ENCODE measurements at places on chromosomes 3 and 15.

DNA sequence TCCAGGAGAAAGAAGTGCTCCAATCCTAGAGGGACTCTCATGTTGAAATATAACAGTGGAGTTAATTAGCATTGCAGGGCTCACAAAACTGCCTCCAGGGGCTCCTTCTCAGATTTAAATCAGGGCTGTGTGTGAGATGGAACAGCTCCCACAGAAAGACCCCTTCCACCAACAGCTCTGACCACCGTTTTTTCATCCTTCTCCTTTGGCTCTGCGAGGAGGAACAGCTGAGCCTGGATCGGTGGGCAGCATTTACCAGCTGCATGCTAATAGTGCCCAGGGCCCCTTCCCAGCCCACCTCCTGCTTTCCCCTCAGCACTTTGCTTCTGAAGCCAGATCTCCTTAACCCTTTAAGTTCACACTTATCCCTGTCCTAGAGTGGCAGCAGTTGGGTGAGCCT, 119.2 kb upstream of the UBE2E1 start:
- DNase-seq, result no peak

DNA sequence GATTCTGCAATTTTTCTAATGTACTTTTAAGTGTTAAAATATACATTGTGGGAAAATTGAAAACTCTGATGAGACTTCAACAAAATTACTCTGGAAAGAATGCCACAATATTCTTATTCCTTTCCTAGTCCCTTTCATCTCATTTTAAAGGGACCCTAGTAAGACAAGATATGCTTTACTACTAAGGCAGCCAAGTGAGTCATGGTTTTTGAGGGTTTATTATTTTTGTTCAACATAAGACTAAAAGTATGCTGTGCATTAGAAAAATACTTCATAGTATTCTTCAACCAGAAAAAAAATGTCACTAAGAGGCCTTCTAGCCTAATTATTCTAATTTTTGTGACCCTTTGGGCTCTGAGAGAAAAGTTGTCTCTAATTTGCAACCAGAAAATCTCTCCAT, 7.4 kb downstream of the IL12A start:
- no peak for DNase-seq

DNA sequence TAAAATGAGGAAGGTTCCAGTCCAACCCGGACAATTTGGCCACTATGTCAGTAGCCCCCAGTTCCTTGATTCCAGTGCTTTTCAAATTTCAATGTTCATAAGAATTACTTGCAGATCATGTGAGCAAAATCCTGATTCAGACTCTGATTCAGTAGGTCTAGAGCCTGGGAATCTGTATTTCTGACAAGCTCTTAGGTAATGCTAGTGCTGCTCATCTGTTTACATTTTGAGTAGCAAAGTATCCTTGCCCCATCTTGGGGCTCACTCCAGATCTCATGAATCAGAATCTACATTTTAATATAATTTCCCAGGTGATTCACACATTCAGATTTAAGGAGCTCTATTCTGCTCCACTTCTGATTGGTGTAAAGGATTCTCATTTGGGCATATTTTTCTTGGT, 142.0 kb downstream of the NAALADL2 start:
- DNase-seq, result no peak

DNA sequence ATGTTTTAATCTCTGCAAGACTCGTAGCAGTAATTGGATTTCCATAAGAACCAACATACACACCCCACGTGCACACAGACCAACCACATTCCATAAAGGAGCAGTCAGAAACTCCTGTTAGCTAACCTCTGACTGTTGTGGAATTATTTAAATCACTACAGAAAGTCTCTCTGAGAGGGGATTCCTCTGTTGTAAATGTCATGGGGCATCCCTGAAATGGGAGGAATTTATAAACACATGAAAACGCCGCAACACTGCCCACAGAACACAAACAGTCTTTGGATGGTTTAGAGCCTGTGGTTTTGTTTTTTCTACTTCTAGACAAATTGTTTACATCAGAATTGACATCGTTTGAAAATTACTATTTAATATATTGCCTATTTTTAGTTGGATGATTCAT, 740.1 kb upstream of the GRM7 start:
- DNase-seq, result no peak

DNA sequence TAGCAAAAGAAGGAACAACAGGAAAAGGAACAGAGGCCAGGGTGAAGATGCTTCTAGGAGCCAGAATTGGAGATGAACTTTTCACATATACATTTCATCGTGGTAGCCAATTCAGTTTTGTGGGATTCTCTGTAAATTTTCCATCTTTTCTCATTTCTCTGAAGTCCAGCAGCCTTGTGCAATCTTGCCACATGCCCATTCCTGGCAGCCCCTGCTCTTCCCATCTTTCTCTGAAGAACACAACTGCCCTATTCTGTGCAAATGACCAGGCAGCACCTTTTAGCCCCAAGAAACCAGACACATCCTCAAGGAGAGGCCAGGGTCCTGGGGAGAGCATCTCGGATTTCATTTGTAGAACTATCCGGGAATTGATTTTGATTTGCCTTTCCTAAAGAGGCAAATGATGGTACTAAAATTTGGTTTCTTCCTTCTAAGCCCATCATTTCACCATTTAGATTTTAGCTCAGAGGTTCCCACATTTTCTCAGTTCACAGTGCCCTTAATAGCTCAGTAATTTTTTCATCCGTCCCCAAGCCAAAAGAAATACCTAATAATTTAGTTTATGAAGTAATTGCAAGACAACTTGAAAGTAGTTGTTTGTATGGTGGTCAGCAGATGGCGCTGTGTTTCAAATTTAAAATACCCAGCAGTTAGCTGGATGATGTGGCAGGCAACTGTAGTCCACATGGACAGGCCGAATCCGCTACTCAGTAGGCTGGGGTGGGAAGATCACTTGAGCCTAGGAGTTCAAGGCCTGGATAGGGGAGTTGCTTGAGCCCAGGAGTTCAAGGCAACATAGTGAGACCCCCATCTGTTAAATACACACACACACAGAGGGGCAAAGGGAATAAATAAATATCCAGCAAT, 61.3 kb upstream of the ACKR4 start:
- no peak for DNase-seq

GRCh38 chr3:52126036-52126435, 28.2 kb downstream of the POC1A start:
- no peak for DNase-seq

DNA sequence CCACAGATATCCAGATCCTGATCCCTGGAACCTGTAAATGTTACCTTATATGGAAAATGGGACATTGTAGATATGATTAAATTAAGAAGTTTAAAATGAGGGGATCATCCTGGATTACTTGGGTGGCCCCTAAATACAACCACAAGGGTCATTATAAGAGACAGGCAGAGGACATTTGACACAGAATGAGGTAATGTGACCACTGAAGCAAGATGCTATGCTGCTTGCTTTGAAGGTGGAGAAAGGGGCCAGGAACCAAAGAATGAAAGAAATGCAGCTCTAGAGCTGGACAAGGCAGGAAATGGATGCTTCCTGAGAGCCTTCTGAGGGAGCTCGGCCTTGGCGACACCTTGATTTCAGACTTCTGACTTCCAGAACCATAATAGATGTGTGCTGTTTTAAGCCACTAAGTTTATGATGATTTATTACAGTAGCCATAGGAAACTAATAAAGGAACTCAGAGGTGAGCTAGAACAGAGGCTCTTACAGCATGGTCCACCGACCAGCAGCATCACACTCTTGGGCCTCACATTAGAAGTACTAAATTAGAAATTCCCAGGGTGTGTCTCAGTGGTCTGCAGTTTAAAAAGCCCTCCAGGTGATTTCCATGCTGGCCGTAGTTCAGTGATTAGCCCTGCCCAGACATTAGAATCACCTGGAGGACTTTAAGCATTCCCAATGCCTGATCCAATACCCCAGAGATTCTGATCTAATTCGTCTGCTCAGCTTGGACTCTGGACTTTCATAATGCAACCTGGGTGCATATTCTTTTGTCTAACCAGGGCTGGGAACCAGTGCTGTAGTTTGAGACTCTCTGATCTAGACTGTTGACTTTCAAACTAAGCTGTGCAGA, 7.5 kb downstream of the COLQ start:
- DNase-seq, result no peak

- DNase-seq, result no peak
Measured at GRCh38 chr15:38991126-38991525, 426.5 kb upstream of the RASGRP1 start.

- no peak for DNase-seq
Measured at GRCh38 chr3:56677286-56677685, 5.8 kb downstream of the TASOR start.

- no peak for DNase-seq
Measured at GRCh38 chr3:149333176-149333859, at the start of gene TM4SF18. TSS of gene TM4SF18 (minus strand) at chr3:149333636. CDS start at chr3:149333382, 254 bp downstream.

GRCh38 chr3:141407047-141407446, 38.7 kb downstream of the ZBTB38 start:
- DNase-seq, result no peak

- DNase-seq, result no peak
Measured at GRCh38 chr3:58868097-58868779, 181.6 kb downstream of the CFAP20DC start.

DNA sequence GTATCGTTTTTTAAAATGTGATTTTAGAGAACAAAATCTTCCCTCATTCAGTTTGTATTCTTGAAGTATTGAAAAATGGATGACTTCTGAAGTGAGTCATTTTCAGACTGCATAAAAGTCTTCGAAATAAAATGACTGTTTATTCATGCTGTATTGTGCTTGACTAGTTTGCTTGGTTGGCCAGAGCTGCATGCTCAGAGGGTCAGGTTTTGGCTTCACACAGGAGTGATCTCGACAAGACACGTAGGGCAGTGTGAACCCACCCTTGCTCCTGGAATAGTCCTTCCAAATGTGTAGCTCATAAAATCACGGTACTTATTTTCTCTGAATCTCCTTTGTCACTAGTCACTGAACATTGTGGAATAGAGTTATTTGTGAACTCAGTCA, 73.3 kb downstream of the FNDC3B start:
- DNase-seq, result no peak

All from cortex of kidney (tissue), 1 donor.